ENCODE measurements at places on chromosomes 16 and 17.

DNA sequence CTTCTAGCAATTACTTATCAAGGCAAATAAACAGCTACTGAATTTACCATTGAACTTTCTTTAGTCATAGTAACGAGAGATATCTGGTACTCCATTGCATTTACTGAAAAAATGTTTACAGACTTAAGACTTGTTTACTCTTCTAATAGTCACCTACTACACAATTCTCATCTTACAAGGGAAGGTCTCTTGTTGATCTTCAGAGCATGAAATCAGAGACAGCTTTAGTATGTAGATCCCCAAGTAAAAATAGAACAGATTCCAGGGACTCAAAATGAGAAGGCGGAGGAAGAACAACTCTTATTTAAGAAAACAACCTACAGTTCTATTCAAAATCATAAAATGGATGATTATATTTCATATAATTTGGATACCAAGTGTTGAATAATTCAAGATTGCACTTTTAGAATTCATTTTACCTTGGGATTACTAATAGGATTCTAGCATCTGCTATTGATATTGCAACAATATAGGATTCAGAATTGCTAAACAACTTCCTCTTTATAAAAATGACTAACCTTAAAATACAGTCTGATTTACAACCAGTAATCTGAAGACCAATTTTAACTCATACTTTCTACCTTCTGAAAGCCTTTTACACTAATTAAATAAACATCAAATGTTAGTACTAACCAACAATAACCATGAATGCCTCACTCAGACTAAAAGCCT lies 20.8 kb downstream of the UBE2G1 start:
- no peak for DNase-seq

DNA sequence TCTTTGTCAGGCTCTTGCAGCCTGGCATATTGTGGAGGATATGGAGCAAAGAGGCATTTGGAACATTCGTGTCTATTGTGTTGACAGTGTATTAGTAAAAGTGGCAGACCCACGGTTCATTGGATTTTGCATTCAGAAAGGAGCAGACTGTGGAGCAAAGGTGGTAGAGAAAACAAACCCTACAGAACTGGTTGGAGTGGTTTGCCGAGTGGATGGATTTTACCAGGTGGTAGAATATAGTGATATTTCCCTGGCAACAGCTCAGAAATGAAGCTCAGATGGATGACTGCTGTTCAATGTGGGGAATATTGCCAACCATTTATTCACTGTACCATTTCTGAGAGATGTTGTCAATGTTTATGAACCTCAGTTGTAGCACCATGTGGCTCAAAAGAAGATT lies 44.5 kb downstream of the EFCAB13 start:
- DNase-seq = no peak

DNA sequence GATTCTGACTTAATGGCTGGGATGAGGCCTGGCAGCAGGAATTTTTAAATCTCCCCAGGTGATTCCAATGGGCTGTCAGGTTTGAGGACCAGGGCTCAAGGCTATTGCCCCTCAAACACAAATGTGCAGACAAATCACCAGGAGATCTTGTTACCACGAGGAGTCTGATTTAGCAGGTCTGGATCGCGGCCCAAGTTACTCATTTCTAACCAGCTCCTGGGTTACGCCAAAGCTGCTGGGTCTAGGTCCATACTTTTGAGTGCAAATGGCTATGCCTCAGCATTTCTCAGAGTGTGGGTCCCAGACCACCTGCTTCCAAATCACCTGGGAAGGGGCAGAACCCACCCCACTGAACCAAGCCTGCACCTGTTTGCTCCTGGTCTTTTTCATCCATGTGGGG lies 33.1 kb downstream of the CNGB1 start:
- DNase-seq = no peak

DNA sequence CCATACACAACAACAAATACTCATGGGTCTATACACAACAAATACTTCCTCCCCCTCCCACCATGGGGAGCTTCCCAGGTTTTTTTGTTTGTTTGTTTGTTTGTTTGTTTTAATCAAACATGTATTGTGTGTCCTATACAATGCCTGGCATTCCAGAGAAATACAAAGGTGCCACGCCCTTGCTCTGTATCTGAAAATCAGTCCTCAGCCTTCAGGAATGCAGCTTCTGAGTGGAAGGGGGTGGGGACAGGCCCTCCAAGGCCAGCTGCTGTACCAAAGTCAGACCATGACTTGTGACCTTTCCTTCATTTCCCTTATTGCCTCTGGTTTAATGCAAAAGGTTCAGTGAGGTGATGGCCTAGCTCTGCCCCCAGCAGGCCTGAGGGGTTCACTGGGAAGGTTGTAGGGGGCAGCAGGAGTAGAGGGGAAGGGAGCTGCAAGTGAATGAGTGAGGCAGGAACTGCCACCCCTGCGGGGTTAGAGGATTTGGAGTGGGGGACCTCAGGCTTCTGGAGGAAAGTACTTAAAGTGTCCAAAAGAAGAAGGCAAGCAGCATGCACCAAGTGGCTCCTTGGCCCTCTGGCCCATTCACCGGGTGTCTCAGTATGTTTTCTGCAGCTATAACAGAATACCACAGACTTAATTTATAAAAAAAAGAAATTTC lies 105.2 kb downstream of the CLEC16A start:
- no peak for DNase-seq

DNA sequence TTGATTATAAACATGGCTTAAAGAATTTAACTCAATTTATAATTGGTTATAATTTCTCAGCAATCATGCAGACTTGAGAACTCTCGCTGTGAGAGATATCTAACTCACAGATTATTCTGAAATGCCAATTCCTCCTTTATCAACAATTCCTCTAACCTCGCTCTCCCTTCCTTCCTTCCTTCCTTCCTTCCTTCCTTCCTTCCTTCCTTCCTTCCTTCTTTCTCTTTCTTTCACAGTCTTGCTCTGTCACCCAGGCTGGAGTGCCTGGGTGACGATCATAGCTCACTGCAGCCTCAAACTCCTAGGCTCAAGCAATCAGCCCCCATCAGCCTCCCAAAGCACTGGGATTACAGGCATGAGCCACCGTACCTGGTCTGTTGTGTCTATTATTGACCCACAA lies 42.4 kb downstream of the CHD9 start:
- no peak for DNase-seq

DNA sequence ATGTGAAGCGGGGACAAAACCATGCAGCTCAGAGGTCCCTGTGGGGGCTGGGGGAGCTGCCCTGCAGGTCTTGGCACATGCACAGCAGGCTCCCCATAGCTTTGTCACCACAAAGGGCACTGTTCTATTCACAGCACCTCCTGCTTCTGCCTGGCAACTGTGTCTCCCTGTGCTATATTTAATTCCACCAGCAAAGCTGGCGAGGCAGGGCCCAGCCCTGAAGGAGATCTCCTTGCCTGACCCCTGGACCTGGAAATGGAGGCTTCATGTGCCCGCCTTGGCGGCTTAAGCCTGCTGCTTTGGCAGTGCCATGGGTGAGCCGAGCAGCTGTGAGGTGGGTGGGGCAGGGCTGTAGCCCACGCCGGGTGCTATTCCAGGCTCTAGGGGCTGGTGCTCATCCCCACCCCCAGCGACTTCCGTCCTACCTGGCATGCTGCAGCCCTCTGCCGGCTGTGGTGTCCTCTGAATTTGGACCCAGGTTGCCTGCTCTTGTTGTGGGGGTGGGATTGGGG lies 6.8 kb downstream of the LDHD start:
- no peak for DNase-seq

DNA sequence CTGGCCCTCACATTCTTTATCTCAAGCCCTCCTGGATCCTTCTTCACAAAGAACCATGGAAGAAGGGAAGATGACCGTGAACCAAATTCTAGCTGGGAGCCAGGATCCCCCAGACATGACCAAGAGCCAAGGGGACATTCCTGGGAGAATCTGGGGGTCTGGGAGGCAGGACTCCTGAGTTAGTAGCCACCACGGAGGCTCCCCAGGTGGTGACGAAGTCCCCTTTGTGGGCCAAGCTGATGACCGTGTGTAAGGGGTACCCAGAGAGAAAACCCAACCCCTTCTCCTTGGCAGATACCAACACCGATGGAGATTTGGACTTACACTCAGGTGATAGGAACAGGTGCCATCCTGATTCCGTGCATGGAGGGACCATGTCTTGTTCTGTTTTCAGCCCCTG lies 6.8 kb upstream of the GFAP start:
- no peak for DNase-seq

- DNase-seq = no peak
Measured at GRCh38 chr16:80060470-80060869, 459.9 kb upstream of the MAF start.
